Caudate nucleus (tissue), 63 donors: ENCODE measurements at places on chromosomes 7 and 10.

- DNase-seq = no peak
Observed at GRCh38 chr7:143408686-143409561, at the start of gene EPHA1. TSS of gene EPHA1 (minus strand) at chr7:143408856. CDS start at chr7:143408805, 51 bp downstream.

GRCh38 chr7:108613147-108613948 is 43.7 kb downstream of the DNAJB9 start:
- DNase-seq = no peak

DNA sequence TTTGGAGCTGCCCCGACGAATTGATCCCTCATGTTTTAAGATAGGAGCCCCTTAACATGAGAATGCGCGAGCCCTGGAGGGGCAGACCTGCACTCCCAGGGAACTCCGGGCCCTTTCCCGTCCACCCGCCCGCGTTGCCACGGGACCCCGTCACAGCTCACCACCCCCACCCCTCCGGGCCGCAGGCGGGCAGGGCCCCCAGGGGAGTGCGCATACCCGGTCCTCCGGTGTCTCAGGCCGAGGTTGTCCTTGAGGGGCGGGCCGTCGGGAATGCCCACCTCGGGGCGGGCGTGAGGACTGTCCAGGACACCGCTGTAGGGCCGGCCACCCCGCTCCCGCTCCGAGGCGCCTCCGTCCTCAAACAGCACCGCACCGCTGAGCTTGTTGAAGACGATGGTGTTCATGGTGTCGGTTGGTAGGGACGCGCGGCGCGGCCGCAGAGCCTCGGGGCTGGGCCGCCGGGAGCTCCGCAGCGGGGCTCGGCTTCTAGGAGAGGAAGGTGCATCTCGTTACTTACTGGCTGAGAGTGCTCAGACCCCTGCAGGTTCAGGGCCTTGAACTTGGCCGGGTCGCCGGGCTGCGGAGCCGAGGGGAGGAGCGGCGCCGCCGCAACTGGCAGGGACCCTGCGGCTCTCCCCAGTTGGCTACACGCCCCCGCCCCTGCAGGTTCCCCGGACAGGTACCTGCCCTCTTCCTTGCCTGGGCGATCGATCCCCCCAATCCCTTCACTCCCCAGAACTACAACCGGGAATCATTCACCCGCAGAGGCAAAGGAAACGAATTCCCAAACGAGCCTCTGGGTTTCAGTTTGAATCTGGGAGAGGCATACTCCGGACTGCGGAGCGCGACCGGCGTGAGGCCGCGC is 2.4 kb downstream of the MKX start:
- no peak for DNase-seq

- no peak for DNase-seq
Observed at GRCh38 chr7:2444476-2444875, 31.7 kb downstream of the GRIFIN start.

DNA sequence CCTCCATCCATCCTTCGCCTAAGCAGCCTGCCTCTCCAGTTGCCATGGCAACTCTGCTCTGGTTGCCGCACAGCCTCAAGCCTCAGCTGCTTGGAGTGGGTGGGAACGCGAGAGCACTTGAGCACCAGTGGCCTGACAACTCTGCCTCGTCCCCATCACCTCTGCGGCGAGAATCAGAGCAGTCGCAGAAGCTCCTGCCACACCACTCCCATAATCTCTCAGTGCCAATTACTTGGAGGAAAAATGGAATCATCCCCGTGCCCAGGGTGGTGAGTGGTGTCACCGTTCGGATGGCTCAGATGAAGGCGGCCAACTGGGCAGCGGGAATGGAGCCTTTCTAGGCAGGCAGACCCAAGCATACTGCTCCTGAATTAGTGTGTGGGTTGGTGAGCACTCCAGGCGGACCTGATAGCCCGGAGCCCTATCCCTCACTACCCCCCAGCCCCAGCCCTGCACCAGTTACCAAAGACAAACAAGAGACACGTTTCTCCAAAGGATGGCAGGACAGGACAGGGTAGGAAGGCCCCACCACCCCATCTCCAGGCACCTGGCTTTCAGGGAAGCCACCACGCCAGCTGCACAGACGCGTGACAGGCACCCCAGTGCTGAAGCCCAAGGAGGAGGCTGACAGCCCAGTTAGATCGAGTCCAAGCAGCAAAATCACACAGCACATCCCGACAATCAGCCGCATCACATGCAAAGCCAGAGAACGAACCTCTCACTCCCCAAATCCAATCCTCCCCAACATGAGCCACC is 335.4 kb downstream of the PTPRN2 start:
- DNase-seq = no peak

- DNase-seq = no peak
Observed at GRCh38 chr10:127306479-127306878, 110.1 kb upstream of the INSYN2A start.

DNA sequence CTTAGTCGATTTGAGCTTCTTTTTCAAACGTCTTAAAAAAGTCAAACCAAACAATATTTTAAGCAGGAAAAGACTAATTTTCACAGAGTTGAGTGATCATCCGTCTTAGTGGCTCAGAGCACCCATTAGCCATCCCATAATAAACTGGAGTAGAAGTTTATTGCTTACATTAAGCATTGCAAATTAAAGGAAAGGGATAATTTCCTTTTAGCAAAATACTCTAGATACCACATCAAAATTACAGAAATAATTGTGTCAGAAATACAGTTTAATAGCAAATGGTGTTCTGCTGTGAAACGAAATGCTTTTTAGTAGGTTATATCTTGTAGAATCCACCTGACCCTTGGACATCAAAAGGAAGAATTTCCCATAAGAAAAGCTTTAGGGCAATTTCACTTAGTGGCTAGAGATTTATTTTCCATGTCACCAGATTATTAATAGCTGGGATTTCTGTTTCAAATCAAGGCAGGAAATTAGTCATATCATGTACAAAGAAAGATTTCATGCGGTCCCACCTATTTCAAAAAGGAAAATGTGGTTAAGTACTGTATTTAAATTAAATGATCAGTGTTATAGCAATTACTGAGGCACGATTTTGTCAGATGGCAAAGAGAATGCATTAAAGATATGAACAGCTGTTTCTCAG is 96.2 kb downstream of the NPTX2 start:
- DNase-seq = no peak

- no peak for DNase-seq
Observed at GRCh38 chr7:126799541-126799940, 453.2 kb downstream of the GRM8 start.

DNA sequence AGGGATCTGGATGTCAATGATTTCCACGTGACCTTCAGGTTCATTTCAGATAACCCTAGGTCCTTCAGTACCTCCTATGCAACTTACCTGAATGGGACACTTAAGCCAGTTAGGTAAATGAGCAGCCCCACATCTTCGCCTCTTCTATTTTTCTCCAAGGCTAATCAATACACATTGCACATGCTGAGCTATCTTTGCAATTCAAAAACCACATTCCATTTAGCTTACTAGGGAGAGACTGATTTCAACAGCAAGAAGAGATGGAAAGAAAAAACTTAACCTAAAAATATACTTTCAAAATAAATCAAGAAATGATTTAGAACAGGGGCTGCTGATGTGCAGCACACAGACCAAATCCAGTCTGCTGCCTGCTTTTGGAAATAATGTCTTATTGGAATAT is 81.8 kb upstream of the CDCA7L start:
- DNase-seq = no peak

DNA sequence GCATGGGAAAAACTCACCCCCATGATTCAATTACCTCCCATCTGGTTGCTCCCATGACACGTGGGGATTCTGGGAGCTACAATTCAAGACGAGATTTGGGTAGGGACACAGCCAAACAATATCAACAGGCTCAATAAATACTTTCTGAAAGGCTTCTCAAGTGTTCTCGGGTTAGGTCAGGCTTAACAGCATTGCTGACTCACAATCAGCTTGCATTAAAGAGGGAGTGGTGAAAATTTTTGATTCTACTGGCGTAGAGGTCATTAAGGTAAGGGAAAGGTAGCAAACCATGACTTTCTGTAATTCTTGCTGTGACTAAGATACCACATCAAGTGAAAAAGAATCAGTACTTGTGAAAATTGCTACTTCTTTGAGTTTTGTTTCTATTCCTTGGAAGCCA is 126.4 kb downstream of the JCAD start:
- no peak for DNase-seq

DNA sequence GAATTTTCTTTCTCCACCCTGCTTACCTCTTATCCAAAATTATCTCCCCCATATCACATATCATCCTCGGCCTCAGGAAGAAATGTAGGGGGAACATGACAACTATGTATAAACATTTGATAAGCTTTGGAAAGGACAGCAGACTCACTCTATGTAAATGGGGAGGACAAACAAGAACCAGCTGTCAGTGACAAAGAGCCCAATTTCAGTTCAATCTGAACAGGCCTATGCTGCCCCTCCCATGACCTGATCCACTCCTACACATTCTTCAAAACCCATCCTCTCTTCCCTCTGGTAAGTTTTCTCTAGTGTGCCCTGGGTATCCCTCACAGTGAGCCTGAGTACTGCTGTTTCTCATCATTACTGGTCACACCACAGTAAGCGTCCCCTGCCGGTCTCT is 20.8 kb downstream of the FZD9 start:
- no peak for DNase-seq
